DMS153 (cell line): ENCODE measurements at places on chromosomes 13 and 19.

DNA sequence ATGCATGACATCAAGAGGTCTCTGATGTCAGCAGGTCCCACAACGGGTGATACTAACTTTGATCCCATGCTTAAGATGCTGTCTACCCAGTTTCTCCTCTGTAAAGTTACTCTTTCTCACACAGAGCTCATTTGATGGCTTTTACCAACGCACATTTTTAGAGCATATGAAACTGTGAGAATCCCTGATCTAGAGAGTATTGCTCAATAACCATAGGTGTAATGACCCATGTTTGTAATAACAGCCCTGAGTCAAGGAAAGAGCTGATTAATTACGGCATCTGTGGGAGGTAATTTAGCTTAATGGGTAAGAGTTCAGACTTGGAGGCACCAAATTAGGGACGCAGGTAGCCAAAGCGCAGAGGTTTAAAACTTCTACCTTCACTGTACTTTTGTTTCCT lies 18.0 kb upstream of the IZUMO2 start:
- no peak for DNase-seq

GRCh38 chr13:42686165-42686564 lies 95.2 kb upstream of the FAM216B start:
- no peak for DNase-seq

DNA sequence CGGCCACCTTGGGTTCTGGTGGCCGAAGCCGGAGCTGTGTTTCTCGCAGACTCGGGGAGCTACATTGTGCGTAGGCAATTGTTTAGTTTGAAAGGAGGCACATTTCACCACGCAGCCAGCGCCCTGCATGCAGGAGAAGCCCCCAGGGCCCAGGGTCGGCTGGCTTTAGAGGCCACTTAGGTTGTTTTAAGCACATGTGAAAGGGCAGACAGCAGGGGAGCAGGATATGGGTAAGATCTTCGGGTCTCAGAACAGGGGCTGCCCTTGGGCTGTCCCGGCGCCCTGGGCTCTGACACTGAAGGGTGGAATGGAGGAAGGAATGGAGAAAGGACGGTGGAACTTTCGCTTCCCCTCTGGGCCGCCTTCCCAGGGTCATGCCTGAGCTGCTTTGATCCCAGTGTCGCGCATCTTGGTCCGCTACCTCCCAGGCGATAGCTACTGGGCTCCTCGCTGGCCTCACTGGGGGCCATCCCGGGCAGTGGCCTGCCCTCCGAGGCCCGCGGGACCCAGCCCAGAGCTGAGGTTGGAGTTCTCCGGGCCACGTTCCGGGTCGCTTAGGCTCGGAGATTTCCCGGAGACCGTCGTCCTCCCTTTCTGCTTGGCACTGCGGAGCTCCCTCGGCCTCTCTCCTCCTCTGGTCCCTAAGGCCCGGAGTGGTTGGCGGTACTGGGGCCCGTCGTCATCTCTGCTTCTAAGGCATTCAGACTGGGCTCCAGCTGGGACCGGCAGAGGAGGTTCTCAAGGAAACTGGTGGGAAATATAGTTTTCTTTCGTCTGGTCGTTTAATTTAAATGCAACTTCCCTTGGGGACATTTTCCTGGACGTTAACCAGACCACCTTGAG lies 4.3 kb upstream of the POU4F1 start:
- no peak for DNase-seq

GRCh38 chr13:94309997-94310855 lies 169.3 kb downstream of the DCT start:
- no peak for DNase-seq

DNA sequence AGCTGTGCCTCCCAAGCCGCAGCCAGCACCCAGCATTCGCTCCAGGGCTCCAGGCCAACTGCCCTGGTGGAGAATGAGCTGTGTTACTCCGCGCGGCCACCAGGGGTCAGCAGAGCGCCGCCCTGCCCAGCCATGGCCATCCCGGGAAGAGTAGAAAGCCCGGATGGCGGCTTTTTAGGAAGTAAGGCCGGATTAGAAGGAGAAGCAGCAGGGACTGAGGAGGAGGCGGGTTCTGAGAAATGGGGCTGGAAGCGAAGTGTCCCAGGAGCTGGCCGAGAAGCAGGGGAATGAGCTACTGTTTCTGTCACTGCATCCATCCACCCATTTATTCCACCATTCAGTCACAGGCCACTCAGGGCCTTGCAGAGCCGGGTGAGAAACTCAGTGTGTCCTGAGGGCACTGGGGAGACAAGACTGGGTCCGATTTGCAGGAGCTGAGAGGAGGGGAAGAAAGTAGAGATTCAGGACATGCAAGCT lies 6.6 kb upstream of the NPAS1 start:
- peak; percentile 60 for DNase-seq

DNA sequence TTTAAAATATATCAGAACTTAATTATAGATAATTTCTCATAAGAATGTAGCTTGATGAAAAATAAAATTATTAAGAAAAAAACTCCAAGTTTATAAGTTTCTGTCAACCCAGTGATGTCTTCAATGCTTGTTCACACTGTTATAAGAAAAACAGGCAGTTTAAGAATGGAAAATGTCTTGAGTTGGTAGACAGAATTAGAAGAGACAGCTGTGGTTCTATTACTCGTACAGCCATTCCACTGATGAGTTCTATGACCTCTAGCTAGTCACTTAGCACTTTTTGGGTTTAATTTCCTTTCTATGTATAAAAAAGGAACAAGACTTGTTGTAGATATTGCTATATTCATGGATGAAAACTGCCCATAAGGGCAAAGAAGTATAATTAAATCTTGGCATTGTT lies 1013.1 kb upstream of the ATXN8OS start:
- DNase-seq: no peak

DNA sequence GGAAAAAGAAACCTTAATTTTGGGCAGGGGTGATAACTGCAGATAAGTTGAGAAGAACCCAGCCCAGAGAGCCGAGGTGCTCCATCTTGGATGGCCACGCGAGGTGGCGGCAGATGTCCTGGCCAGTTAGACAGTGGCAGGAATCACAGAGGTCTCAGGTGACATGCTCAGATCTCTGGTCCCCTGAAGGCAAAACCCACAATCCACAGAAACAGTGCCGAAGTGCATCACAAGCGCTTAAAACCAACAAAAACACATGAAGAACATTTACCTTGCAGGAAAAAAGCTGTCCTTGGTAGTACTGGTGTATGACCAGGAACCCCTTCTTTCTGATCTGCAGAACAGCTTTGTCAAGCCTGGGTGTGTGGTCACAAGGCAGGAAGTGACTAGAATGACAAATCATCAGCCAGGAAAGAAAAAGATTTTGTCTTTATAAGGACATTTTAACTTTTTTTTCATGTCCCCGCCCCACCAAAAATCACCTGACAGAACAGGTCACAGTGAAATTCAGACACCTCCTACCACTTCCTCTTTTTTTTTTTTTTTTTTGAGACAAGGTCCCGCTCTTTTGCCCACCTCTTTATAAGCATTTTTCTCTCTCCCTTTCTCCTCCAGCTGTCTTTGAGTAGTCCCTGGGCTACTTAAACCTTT lies at the start of gene LCP1:
TSS of gene LCP1 (minus strand) at position 338 of the 651 bp plus-strand sequence. CDS start 22,515 bp downstream, outside the sequence.
- DNase-seq: no peak

- DNase-seq: no peak
Measured at GRCh38 chr13:25165663-25166062, 6.4 kb downstream of the AMER2 start.

GRCh38 chr13:78024996-78025395 lies 106.4 kb upstream of the EDNRB start:
- DNase-seq: no peak

- no peak for DNase-seq
Measured at GRCh38 chr19:39670998-39671397, 15.3 kb downstream of the LGALS16 start.

DNA sequence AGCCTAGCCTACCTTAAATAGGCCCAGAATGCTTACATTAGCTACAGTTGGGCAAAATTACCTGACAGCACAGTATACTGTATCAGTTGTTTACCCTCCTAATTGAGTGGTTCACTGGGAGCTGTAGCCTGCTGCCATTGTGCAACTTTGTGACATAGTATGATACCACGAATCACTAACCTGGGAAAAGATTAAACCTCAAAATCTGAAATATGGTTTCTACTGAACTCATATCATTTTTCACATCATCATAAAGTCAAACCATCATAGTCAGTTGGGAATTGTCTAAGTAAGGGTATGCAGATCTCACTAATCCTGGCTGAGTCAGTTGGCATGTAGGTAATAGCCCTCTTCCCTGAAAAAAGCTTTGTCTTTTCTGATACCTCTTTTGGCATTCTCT lies 9.2 kb downstream of the PAN3 start:
- DNase-seq: no peak

- no peak for DNase-seq
Measured at GRCh38 chr13:27961227-27962085, 7.7 kb downstream of the CDX2 start.

DNA sequence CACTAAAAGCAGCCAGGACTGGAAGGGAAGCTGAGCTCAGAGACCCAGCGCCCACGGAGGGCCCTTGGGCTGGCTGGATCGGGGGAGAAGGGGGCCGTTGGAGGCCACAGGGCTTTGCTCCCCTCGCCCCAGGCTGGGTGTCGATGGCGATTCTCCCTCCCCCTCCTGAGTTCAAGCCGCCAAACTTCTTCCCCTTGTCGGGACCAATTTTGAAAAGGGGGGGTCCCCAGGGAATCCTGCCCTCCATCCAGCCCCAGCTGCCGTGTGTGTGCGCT lies 61.2 kb downstream of the COLGALT1 start:
- DNase-seq: no peak

GRCh38 chr13:26442541-26442940 lies 114.9 kb upstream of the WASF3 start:
- DNase-seq: no peak

- no peak for DNase-seq
Measured at GRCh38 chr13:114208134-114208533, 26.6 kb upstream of the CDC16 start.

GRCh38 chr13:109764045-109764444 lies 22.3 kb downstream of the IRS2 start:
- DNase-seq: no peak

GRCh38 chr13:47085346-47085745 lies 188.5 kb upstream of the HTR2A start:
- DNase-seq: no peak

DNA sequence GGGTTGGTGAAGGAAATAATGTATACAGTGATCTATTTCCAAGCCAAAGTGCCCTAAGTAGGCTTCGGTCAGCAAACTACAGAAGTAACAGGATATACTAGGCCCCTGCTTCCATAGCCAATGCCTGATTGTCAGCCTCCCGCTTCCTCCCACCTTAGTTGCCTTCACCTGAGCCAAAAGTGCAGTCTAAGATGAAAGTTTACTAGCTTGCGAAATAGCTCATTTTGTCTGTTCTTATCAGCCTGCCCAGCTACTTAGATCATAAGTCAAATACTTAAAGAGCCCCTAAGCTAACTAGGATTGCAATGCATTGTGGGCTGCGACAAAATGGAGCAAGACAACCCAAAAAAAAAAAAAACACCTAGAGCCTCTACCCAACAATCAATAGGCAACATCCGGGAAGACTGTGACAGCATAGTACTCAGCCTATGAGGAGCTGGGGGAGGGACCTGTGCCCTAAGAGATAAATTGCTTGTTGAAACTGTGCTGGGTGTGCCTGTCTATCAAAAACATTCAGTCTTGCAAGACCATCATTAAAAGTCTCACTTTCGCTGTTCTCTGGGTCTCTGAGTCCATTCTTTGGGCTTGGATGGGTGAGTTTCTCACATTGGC lies 454.7 kb upstream of the TSHZ3 start:
- DNase-seq: no peak

GRCh38 chr19:39838569-39838968 lies 4.6 kb upstream of the DYRK1B start:
- no peak for DNase-seq

- no peak for DNase-seq
Measured at GRCh38 chr13:98912846-98913245, 65.0 kb downstream of the DOCK9 start.

GRCh38 chr19:46731007-46731501 lies 14.1 kb upstream of the PRKD2 start:
- no peak for DNase-seq

DNA sequence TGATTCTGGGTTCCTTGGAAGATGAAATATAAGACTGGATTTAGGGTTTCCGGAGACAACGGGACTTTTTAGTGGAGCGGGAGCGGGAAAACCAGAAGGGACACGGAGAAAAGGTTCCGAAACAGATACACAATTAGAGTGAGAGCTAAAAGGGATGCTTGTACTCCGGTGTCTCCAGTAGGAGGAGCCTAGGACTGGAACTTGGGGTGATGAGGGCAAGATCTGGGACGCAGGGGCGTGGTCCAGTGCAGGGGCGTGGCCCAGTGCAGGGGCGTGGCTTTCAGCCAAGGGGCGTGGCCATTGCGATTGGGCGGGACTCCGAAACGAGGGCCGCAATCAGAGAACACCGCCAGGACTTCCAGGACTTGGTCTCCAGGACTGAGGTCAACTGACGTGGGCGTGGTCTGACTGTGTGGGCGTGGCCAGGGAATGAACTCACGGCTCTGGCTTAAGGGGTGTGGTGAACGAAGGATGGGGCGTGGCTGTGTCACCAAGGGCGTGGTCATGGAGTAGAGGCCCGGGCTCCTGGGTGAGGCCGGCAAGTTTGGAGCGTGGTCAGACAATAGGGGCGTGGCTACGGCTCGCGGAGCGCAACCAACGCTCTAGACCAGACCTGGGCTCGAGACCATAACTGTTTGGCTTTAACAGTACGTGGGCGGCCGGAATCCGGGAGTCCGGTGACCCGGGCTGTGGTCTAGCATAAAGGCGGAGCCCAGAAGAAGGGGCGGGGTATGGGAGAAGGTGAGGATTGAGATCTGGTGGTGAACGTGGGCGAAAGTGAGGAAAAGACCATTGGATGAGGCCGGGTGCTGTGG lies at the start of gene DKKL1:
TSS of gene DKKL1 (plus strand) at position 610 of the 815 bp plus-strand sequence. CDS start at position 732, 122 bp downstream.
- DNase-seq: peak; percentile 48

DNA sequence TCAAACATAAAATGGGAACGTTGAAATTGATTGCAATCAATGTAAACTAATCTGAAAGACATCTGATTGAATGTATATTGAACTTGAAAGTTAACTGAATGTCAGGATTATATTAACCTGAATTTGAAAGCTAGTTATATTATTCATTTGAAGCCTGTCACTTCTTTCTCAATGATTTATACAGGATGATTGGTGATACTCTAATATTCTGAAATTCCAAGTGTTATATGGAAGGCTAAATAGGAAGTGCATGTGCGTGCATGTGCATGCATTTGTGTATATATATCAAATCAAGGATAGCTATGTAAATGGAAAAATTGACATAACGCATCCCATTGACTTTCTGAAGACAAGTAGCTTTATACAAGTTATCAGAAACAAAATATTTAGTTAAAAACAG lies 143.3 kb downstream of the LMO7 start:
- DNase-seq: no peak

DNA sequence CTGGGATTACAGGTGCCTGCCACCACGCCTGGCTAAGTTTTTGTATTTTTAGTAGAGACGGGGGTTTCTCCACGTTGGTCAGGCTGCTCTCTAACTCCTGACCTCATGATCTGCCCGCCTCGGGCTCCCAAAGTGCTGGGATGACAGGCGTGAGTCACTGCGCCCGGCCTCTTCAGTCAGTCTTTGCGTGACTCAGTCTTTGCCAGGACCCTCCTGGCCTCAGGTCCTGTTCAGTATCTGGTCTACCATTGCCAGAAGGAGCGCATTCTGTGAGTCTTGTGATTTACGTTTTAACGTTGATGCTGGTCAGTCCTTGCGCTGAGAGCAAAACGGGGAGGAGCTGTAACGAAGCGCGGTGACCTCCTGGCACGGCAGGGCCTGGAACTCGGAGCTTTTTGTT lies 7.6 kb upstream of the HMG20B start:
- no peak for DNase-seq

- no peak for DNase-seq
Measured at GRCh38 chr19:17109962-17110598, 34.5 kb downstream of the MYO9B start.
